ENCODE measurements at places on chromosomes 4 and X.

- no peak for DNase-seq
Observed at GRCh38 chrX:107646735-107647134, 18.4 kb downstream of the PRPS1 start.

- no peak for DNase-seq
Observed at GRCh38 chrX:101195442-101196173, 24.0 kb upstream of the DRP2 start.

DNA sequence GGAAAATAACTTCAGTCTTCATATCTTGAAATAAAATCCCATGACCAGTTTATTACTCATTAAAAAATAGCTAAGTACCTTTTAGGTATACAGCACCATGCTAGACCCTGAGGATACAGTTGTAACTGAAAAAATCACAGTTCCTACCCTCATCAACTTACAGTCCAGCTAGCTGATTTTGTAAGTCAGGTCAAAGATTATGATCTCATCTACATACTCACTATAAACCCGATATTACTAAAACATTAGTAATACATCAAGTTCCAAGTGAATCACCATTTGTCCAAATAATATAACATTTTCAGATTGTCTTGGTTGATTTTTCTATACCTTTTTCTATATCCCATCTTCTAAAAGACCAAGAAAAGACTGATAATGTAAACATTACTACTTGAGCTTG is 333.9 kb downstream of the INPP4B start:
- no peak for DNase-seq

GRCh38 chrX:96386981-96387380 is 297.7 kb upstream of the DIAPH2 start:
- DNase-seq: no peak

DNA sequence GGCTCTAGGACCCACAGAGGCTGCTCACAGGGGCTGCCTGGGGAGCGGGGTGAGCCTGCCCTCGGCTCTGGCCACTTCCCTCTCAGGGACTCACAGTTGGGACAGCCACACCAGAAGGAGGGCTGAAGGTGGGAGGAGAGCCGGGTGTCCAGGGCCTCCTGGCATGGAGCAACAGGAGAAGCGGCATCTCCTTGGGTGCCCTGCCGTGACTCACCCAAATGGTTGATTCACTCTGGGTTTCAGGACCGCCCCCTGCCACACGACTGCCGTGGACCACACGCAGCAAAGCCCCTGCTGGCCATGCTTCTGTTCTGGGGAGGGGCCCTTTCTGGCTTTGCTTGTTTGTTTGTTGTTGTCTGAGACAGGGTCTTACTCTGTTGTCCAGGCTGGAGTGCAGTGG is 86.0 kb upstream of the AFAP1 start:
- DNase-seq: no peak

DNA sequence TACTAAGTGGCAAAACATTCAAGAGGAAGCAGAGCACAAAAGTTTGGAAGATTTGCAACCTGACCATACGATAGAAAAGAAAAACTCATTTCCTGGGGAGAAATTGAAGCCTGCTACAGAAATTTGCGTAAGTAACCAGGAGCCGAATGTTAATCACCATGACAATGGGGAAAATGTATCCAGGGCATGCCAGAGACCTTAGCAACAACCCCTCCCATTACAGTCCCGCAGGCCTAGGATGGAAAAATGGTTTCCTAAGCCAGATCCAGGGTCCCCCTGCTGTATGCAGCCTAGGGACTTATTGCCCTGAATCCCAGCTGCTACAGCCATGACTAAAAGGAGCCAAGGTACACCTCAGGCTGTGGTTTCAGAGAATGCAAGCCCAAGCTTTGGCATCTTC is 472.2 kb upstream of the KLHL4 start:
- DNase-seq: no peak

DNA sequence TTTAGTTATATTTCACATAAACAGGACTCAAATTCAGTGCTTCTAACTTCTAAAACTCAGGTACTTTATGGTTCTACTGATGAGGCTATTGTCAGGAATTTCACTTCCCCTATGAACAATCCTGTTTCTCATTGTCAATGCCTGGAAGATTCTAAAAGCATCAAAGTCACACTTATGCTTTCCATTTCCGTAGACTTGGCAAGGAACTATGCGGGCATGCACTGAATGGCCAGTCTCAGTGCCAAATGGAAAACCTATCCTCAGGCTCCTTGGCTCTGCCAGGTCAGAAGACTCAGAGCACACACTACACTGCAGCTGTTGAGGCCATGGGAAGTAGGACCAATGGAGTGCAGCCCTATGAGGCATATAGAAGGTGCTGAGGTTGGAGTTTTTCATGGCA is 97.0 kb upstream of the PTPN13 start:
- no peak for DNase-seq

DNA sequence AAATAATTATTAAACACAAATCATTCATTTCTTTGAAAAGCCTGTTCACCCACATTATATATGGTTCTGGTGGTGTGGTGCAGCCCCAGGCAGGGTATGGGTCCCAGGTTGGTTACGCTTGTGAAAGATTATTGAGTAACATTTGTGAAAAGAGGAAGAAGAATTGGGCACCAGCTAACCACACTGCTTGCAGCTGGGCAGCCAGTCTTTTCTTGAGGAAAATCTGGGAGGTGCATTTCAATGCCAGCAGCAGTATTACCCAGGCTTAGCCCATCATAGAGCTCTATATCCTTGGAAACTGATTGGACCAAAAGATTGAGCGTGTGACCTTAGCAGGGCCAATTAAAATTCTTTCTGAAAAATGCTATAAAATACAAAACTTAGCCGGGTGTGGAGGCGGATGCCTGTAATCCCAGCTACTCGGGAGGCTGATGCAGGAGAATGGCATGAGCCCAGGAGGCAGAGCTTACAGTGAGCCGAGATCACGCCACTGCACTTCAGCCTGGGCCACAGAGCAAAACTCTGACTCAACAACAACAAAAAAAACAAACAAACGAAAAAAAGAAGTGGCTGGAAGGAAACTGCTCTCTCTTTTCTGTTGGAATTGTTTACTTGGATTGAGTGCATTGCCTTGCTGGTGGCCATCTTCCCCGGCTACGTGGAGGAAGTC is 9.7 kb upstream of the PLAC8 start:
- DNase-seq: no peak

DNA sequence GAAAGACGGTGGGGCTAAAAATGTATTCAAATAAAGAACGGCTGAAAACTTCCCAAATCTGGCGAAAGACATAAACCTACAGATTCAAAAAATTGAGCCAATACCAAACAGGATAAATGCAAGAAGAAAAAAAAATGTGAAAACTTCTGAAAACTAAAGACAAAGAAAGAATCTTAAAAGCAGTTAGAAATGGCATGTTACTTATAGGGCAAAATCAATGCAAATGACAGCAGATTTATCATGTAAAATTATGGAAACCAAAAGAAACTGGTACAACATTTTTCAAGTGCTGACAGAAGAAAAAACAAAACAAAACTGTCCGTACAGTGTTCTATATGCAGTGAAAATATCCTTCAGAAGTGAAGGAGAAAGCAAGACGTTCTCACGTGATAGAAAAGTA is 239.0 kb downstream of the PDGFC start:
- no peak for DNase-seq
